MG63 (cell line): ENCODE measurements at places on chromosomes 4 and X.

DNA sequence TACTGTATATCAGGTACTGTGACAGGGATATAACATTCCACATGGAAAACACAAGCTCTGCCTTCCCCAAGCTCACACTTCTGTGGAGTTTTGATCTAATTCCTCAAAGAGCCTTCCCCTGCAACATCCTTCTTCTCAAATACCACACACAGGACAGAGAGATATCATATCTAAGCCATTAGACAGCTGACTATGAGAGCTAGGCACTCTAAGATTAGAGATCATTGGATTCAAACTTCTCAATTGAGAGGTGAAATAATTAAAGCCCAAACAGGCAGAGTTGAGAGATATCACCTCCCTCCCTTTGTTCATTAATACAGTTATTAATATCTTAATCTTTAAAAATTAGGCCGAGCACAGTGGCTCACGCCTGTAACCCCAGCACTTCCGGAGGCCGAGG is 25.0 kb downstream of the TEC start:
- DNase-seq = no peak

DNA sequence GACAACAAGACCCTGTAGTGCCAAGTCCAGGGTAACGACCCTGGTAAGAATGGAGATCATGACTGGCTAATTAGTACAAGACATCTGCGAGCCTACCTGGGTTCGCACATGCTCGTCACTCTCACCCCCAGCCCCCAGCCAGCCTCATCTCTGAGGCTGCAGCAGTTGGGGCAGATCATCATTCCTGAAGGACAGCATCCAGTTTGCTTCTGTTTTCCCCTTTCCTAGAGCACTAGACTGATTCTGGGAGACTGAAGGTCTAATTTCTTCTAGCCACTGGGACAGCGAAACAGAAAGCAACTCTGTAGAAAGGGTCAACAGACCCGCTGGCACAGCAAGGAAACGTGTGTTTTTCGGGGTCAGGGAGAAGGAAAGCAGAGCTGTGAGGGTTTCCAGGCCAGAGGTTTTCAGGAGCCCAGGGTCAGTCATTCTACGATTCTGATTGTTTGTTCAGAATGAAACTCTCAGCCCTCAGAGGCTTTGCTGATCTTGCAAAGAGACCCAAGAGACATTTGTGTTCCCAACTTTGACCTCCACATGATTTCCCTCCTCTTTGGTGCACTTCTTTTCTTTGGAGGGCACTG is 343.1 kb upstream of the NOCT start:
- DNase-seq = no peak

DNA sequence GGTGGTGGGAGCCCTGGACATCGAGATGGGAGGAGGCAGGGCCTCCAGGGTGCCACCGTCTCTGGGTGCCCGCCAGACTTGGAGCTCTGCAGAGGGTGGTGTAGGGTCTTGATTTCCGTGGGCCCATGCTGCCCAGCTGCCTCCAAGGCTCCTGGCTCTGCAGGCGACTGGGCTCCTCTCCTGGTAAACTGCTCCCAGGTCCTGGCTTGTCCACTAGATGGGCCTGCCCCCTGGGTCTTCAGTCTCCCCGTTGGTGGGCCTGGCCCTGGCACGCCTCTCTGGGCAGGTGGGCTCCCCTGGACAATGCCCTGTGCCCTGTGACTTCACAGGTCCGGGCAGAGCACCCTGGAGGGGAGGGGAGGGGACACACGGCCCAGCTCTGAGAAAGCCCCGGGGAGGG is 7.7 kb downstream of the FGFR3 start:
- no peak for DNase-seq

GRCh38 chrX:37820646-37821045 is 26.7 kb downstream of the DYNLT3 start:
- DNase-seq = no peak

GRCh38 chrX:68254738-68255645 is 178.3 kb downstream of the OPHN1 start:
- DNase-seq = no peak

DNA sequence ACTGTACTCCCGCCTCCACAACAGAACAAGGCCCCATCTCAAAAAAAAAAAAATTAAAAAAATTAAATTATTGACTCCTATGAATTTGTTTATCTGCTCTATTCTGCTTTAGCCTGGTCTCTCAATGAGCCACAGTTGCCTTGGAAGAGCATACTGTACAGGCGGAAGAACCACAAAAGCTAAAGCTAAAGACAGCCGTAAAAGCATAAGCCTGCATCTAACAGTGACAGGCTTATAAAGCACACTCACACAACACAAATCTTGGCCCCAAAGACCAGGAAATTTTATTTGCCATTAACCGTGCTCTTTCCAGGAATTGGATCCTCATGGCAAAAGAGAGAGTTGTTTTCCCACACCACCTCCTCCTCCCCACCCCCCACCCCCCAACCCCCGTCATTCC is 53.5 kb upstream of the KLF3 start:
- no peak for DNase-seq

- peak; percentile 70 for DNase-seq
These were observed 106.6 kb upstream of the ATP6AP2 start for GRCh38 chrX:40474205-40474626.

DNA sequence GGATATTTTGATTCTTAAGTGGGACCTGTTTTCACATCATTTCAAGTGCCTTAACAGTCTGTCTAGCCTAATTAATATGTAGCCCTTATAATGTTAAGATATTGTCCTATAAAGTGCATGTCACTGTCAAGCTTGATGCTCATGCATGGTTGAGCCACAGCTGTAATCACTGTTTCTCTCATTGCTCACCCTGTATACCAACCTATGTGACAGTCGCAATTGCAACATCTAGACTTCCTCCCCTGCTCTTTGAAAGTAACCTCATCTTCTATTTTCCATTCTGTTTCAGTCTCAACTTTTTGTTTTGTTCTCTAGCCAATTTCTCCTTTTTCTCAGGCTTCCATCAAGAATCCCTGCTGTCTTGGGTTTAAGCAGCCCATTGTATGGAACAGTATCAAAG is 24.4 kb upstream of the MSL3 start:
- DNase-seq = no peak

GRCh38 chr4:15368856-15369255 is 59.0 kb upstream of the C1QTNF7 start:
- DNase-seq = no peak

GRCh38 chr4:121822796-121823504 is 733 bp downstream of the CCNA2 start:
- DNase-seq = peak; percentile 68

GRCh38 chr4:74623041-74623440 is 171.3 kb downstream of the BTC start:
- DNase-seq = no peak

GRCh38 chrX:51804741-51805140 is 61.5 kb downstream of the GSPT2 start:
- DNase-seq = no peak

DNA sequence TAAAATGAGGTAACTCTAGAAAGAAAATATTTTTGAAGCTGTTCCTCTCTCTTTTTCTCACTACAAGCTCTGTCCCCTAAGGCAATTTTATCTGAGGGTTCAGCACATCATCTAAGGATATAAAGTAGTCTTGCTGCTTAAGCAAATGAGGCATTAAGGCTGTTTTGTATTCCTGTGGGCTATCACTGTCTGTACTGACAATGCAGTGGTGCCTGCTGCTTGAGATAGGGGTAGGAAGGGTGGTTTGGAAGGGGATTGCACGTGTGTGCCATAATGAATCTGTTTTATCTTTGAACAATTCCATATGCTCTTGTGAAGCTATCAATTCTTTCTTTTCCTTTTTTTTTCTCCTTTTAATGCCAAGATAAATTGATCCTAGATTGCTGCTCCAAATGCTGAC is 128.0 kb upstream of the ATOH1 start:
- no peak for DNase-seq

- DNase-seq = no peak
These were observed 98.6 kb upstream of the NR3C2 start for GRCh38 chr4:148540622-148541326.

DNA sequence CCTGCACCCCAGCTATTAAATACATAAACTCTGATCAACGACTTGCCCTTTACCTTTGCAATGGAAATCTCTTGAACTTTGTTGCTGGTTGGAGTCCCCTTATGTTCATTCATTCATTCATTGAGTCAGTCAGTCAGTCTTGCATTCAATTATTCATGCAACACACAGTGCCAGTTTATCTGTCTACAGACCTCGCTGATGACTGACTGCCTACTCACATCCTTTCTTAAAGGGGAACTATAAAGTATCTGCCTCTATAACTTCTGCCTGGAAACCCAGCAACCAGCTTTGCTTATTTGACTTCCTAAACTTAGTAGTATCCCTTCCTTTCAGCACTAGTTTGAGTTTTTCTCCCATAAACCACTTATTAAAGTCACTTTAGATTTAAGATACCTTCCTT is 620.8 kb upstream of the ADGRL3 start:
- DNase-seq = no peak

- DNase-seq = no peak
These were observed 167.7 kb downstream of the PJA1 start for GRCh38 chrX:68997511-68997910.
